Ovary (tissue), 10 donors: ENCODE measurements at places on chromosomes 7 and 10. TPM values are rescaled to one million over a fixed set of nuclear protein-coding genes. Genes with fewer than 3 reads are reported as not detected.

DNA sequence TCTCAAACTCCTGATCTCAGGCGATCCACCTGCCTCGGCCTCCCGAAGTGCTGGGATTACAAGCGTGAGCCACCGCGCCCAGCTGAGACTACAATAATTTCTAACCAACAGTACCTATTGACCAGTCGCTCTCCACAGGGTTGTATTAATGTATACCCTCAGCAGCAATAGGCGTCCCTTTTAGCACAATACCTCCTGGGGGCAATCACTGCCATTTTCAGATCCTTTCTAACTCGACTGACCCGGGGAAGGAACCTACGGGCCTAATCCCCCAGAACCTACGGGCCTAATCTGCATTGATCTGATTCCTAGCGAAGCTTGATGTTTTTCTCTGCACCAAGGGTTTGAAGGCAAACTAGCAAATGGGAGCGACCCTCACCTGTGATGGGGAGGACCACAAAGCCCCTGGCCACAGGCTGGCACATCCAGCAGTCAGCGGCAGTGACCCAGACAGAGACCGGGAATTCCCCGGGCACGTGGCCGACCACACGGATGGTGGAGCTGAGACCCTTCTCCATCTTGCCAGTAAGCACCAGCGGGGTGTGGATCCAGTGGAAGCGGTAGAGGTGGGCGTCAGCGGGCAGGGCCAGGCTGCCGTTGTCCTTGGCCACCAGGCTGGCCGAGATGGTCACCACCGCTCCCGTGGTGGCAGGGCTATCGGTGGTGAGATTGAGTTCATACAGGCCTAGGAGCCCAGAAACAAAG lies 6.9 kb downstream of the TMEM130 start:
- H3K27ac ChIP-seq, result no peak overlapping the region
- no peak for DNase-seq
- H3K4me1 ChIP-seq, result no peaks in the 10 kb centered on the region
- H3K4me3 ChIP-seq, result no peak overlapping the region
- no peaks in the 10 kb centered on the region for H3K27me3 ChIP-seq

DNA sequence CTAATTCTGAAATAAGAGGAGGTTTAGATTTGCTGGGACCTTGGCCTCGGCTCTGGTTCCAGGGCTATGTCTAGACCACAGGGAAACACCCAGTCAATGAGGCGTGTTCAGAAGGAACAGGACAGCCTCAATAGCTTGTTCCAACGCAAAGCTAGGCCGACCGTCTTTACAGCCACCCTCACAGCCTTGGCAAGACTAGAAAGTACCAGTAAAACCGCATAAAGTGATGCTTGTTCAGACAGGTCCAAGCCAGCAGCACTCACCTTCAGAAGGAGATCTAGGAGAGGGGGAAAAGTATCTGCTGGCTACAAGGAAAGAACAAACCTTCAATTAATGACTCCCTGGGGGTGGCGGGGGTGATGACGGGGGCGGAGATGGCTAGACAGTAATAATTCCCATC lies 50.1 kb upstream of the LMTK2 start:
- H3K27ac ChIP-seq, result no peak overlapping the region
- no peaks in the 10 kb centered on the region for H3K4me1 ChIP-seq
- H3K36me3 ChIP-seq, result no peaks in the 10 kb centered on the region
- DNase-seq, result no peak
- no peak overlapping the region for H3K4me3 ChIP-seq
- H3K27me3 ChIP-seq, result no peaks in the 10 kb centered on the region

FOXI2 gene
- total RNA-seq, result 0.07 TPM

DNA sequence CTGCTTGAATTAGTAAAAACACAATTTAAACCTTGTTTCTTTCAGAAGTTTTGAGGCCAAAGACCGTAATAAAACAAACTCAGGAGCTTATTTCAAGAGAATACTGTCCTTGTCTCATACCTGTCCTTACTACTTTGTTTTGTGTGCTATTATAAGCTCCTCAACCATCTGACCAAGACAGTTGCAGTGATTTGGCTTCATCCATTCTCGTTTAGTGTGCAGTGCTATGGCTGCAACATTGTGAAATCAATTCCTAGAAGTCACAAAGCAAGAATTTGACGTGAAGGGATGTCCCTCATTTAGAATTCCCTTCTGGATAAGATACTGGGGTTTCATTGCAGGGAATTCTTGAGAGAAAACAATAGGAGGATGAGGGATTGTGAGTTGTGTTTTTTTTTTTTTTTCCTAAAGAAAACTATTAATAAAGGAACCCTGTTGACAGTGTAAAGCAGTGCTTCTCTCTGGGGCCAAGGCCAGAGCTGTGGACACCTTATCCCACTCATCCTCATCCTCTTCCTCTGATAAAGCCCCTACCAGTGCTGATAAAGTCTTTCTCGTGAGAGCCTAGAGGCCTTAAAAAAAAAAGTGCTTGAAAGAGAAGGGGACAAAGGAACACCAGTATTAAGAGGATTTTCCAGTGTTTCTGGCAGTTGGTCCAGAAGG lies at the start of gene OIT3:
Gene OIT3, plus strand, starts transcription at position 604 of the 663 bp plus-strand sequence. CDS start 60 bp downstream, outside the sequence.
- no peaks in the 10 kb centered on the region for H3K27me3 ChIP-seq
- no peaks in the 10 kb centered on the region for H3K36me3 ChIP-seq
- no peak within 1 kb of the TSS for H3K27ac ChIP-seq
- H3K4me3 ChIP-seq, result no peak within 1 kb of the TSS

- DNase-seq, result no peak
- H3K27ac ChIP-seq, result no peak overlapping the region
- H3K4me1 ChIP-seq, result peaks cover 3% of the 10 kb centered on the region
- no peaks in the 10 kb centered on the region for H3K36me3 ChIP-seq
These were observed 287.5 kb downstream of the KCNMA1 start for GRCh38 chr10:77350134-77350533.

DNA sequence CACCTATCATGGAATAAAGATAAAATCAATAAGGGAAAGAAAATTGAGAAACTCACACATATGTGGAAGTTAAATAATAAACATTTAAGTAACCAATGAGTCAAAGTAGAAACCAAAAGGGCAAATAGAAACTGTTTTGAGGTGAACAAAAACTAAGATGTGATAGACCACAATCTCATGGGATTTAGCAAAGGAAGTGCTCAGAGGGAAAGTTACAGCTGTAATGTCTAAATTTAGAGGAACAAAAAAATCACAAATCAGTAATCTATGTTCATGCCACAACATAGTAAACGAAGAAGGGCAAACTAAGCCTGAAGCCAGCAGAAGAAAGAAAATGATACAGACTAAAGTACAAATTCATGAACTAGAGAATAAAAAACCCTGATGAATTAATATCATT lies 16.3 kb downstream of the CYP3A4 start:
- no peak for DNase-seq
- H3K4me3 ChIP-seq, result no peak overlapping the region
- H3K27me3 ChIP-seq, result no peaks in the 10 kb centered on the region
- no peaks in the 10 kb centered on the region for H3K4me1 ChIP-seq

GRCh38 chr10:58903071-58903470 lies 273.4 kb upstream of the PHYHIPL start:
- no peaks in the 10 kb centered on the region for H3K27me3 ChIP-seq
- no peaks in the 10 kb centered on the region for H3K36me3 ChIP-seq
- H3K4me1 ChIP-seq, result no peaks in the 10 kb centered on the region
- H3K27ac ChIP-seq, result no peak overlapping the region
- no peak overlapping the region for H3K4me3 ChIP-seq
- no peak for DNase-seq

AVL9 gene
- 26.1 TPM for total RNA-seq

- H3K36me3 ChIP-seq, result no peaks in the 10 kb centered on the region
- H3K27me3 ChIP-seq, result no peaks in the 10 kb centered on the region
- no peak overlapping the region for H3K27ac ChIP-seq
- H3K4me1 ChIP-seq, result no peaks in the 10 kb centered on the region
These were observed 170.4 kb downstream of the MAGI2 start for GRCh38 chr7:79282882-79283602.

GRCh38 chr10:62749093-62749683 lies 55.3 kb upstream of the ADO start:
- H3K36me3 ChIP-seq, result no peaks in the 10 kb centered on the region
- H3K4me3 ChIP-seq, result no peak overlapping the region
- no peak overlapping the region for H3K27ac ChIP-seq
- no peaks in the 10 kb centered on the region for H3K4me1 ChIP-seq

HOXA4 gene
- 34.0 TPM for total RNA-seq

DNA sequence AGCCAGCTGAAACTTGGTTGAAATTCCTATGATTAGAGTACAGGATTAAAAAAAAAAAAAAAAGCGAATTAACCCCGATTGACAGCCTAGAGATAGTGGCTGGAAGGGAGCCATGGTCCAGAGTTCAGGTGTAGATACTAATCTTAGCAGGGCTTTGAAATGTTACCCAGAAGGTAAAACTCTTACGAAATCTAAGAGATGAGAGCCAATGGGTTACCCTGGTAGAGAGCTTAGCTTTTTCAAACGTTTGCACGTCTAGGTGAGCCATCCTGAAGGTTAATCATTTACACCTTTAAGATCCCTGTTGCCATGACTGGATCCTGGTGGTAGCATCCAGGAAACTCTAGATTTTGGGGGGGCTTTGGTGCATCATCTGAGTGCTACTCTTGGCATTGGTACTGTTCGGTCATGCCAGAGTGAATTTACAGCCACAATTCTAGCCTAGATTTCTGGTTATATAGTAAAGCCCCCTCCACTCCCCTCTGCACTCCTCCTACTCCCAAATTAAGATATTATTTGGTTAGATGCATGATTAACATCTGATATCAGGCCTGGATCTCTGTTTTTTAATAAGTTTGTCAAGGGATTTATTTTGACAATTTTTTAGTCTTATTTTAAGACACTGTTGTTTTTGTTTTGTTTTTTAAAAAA lies 1.2 kb downstream of the AGFG2 start:
- H3K27me3 ChIP-seq, result no peaks in the 10 kb centered on the region
- peak overlapping the region; percentile 88 for H3K4me3 ChIP-seq

TMEM26 gene
- total RNA-seq, result 0.97 TPM

SUN3 gene
- not detected for total RNA-seq

GRCh38 chr7:1512781-1513656 lies 8.8 kb upstream of the INTS1 start:
- no peak overlapping the region for H3K4me3 ChIP-seq
- H3K4me1 ChIP-seq, result no peaks in the 10 kb centered on the region
- no peaks in the 10 kb centered on the region for H3K27me3 ChIP-seq

DNA sequence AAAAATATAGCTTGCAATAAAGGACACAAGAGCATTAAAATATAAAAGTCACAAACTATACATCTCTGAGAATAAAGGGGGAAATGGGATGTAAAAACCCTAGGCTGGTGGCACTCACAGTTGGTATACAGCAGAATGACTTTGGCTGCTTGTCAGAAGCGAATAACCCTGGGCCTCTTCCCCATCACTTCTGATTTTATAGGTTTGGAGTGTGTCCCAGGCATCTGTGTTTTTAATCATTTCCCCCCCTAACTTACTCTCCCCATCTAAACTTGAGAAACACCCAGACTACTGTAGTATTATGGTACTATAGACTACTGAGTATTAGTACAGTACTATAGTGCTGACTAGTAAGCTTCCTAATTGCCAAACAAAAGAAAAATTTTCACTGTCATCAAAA lies 1.8 kb upstream of the RPA3 start:
- no peaks in the 10 kb centered on the region for H3K27me3 ChIP-seq
- H3K27ac ChIP-seq, result no peak overlapping the region
- H3K36me3 ChIP-seq, result no peaks in the 10 kb centered on the region
- no peak overlapping the region for H3K4me3 ChIP-seq
- no peak for DNase-seq
- no peaks in the 10 kb centered on the region for H3K4me1 ChIP-seq

- DNase-seq, result no peak
- H3K4me1 ChIP-seq, result no peaks in the 10 kb centered on the region
- H3K36me3 ChIP-seq, result no peaks in the 10 kb centered on the region
- H3K4me3 ChIP-seq, result no peak overlapping the region
- no peak overlapping the region for H3K27ac ChIP-seq
These were observed 13.2 kb downstream of the ZNF488 start for GRCh38 chr10:47370878-47371277.

CPN1 gene
- not detected for total RNA-seq

DNA sequence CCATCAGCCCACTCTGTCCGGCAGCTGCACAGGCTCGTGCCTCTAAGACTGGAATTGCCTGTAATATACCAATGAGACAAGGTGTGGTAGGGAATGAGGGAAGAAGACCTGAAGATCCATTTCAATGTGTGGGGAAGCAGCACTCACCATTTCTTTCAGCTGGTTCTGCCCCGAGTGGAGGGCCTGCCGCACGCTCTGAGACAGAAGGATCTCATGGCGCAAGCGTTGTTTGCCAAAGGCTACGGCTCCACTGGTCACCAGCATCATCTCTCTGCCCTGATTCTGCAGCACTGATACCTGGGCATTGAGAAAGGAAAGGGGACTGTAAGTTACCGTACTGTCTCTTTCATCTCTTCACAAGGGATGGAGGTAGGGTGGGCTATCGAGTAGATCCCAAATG lies 19.4 kb downstream of the ALDH18A1 start:
- H3K4me1 ChIP-seq, result no peaks in the 10 kb centered on the region
- H3K27me3 ChIP-seq, result no peaks in the 10 kb centered on the region
- H3K4me3 ChIP-seq, result no peak overlapping the region
- H3K36me3 ChIP-seq, result no peaks in the 10 kb centered on the region
- DNase-seq, result no peak

DNA sequence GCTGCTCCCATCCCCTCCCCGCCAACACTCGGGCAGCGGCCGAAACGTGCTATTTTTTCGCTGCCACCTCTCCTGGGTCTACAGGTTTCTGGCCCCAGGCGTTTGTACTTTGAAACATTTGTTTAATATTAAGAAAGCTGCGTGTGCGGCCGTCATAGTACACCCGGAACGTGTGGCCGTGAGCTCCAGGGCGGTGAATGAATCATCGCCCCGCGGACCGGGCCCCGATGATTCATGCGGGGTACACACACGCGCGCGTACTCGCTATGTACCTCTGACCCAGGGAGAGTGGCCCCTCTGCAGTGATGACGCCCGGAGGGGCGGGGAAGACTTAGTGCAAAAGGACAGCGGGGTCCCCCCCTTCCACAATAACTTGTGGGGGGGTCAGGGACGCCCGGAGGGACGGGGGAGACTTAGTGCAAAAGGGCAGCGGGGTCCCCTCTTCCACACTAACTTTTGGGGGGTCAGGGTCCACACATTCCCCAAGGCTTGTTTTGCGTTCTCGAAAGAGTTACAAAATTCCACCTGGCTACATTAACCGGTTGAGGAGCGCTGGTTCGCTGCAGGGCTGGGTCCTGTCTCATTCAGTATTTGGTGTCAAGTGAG lies 56.5 kb upstream of the PCGF5 start:
- H3K4me1 ChIP-seq, result peaks cover 1% of the 10 kb centered on the region
- H3K4me3 ChIP-seq, result peak overlapping the region; percentile 98
- peak overlapping the region; percentile 100 for H3K27ac ChIP-seq

DNA sequence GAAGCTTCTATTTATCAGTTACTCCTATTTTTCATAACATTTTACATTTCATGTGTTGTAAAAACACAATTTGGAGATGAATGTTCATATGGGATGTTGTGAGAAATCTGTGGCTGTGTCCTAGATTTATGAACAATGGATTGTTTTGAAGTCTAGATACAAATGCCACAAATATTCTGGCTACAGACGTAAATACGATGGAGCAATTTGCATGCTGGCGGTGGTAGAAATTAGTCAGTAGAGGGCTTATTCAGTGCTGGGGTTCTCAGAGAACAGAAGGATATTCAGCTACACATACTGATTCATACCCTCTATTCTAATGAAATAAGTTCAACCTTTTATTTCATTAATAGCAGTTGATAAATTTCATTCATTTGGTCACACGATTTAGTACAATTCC lies 48.8 kb downstream of the PLPP4 start:
- H3K4me1 ChIP-seq, result no peaks in the 10 kb centered on the region
- no peaks in the 10 kb centered on the region for H3K27me3 ChIP-seq
- no peaks in the 10 kb centered on the region for H3K36me3 ChIP-seq
- DNase-seq, result no peak
- H3K4me3 ChIP-seq, result no peak overlapping the region
- H3K27ac ChIP-seq, result no peak overlapping the region

GIMAP4 gene
- total RNA-seq, result 9.6 TPM
